ENCODE measurements at places on chromosomes 4 and X. TPM values are rescaled to one million over a fixed set of nuclear protein-coding genes. Genes with fewer than 3 reads are reported as not detected.

GRCh38 chr4:108619372-108620100 is 840 bp upstream of the RPL34 start:
- no peak for DNase-seq

DNA sequence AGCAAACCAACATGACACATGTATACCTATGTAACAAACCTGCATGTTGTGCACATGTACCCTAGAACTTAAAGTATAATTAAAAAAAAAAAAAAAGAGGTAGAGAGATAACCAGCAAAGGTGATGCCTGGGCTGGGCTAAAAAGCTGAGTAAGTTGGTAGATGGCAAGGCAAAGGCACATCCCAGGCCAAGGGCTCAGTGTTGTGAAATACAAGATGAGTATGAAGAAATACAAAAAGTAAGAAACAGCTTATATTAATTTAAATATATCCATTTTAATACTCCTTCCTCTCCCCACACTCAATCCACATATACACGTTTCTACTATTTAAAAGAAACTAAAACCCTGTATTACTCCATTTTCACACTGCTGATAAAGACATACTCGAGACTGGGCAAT is 25.8 kb downstream of the TEC start:
- DNase-seq: no peak

GRCh38 chr4:17385403-17385802 is 126.5 kb downstream of the QDPR start:
- no peak for DNase-seq

DNA sequence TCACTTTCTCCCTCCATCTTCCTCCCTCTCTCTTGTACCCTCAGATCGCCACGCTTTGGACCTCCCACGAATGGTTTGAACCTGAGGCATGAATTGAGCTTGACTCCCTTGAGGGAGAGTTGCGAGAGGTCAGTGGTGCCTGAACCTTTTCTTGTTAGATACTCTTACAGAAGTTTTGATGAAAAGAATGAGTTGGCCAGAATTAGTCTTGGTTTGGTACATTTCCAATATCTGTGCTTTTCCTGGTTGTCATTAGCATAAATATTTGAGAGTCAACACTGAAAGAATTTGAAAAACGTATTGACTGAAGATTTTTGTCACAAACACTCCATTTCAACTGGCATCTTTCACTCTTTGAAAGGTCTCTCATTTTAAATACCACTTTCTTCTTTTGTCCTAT is 510.6 kb upstream of the DIPK2B start:
- DNase-seq: no peak

- DNase-seq: no peak
Observed at GRCh38 chr4:183960046-183960420, 54.9 kb downstream of the STOX2 start.

ZGRF1 gene
- total RNA-seq: 4.9 TPM

DNA sequence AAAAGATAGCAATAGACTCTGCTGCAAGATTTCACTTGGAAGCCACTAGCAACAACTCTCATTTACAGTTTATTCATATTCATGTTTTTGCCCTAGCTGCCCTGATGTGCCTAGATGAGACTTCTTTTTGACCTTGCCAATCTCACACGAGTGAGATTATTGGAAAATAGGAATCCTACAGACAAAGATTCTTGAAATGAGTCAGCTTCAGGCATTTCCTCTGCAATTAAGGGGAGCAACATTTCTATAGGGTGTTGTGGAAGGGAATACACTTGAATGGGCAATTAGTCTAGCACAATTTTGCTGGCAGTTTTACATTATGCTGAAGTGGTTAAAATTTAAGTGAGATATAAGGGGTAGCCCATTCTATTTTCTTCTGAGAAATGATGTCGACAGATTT is 217.0 kb upstream of the FAT4 start:
- DNase-seq: no peak
